ENCODE measurements at places on chromosomes 6 and 20.

- DNase-seq, result no peak
These were observed 5.3 kb downstream of the KCNB1 start for GRCh38 chr20:49477200-49477599.

- no peak for DNase-seq
These were observed 162.0 kb downstream of the FAXC start for GRCh38 chr6:99187429-99187828.

DNA sequence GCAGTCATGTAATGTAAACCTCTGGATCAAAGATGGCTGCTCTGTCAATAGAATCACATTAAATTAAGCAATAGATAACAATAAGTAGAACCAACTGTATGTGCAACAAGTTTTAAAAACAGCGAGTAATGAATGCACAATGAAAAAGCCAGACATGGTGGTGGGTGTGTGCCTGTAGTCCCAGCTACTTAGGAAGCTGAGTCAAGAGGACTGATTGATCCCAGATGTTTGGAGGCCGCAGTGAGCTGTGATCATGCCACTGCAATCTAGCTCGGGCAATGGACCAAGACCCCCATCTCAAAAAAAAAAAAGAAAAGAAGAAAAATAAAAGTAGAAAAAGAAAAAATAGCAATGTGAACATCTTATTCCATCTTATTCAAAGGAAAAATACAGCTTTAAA lies 558.7 kb upstream of the MMS22L start:
- DNase-seq, result no peak

DNA sequence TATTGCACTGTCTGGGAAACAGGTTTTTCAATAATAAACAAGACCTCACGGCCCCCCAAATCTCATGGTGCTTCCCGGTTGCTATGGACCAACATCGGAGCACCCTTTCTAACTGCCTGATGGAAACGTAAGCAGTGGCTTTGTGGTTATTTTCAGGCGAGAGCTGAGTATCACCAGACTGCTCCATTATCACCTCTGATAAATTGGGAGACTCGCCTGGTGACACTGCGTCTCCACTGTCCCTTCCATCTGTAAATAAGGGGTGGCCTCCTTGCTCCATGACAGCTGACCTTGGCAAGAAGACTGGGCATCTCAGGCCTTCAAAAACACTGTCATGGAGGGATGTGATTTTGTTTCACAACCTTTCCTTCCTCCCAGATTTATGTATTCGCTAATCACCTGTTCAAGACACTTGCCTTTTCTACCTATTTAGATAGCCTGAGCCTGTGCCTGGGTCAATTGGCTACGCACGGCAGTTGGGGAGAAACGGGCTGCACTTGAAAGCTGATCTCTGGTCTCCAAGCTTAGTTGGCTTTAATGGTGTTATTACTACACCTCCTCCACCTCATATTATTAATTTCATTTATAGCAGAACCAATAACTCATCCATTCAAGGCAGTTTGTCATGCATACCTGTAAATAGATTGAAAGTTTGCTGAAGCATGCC lies 17.7 kb upstream of the CDH4 start:
- no peak for DNase-seq

DNA sequence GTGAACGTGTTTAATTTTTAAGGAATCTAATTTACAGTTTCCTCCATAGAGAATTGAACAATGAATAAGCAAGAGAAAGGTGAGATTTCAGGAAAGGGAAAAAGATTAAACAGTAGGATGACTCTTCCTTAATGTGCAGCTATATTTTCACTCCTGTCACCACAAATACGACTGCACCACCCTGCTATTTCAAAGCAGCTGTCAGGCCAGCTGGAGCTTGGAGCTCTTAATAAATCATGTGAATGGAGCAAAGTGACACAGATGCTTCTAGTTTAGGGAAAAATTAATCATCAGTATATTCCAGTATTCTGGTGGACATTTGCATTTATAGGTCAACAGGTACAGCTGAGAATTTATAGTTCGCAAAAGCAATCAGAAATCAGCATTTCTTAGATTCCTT lies 56.5 kb upstream of the PKIB start:
- DNase-seq, result no peak
